ENCODE measurements at places on chromosomes 16 and 17. TPM values are rescaled to one million over a fixed set of nuclear protein-coding genes. Genes with fewer than 3 reads are reported as not detected.

DNA sequence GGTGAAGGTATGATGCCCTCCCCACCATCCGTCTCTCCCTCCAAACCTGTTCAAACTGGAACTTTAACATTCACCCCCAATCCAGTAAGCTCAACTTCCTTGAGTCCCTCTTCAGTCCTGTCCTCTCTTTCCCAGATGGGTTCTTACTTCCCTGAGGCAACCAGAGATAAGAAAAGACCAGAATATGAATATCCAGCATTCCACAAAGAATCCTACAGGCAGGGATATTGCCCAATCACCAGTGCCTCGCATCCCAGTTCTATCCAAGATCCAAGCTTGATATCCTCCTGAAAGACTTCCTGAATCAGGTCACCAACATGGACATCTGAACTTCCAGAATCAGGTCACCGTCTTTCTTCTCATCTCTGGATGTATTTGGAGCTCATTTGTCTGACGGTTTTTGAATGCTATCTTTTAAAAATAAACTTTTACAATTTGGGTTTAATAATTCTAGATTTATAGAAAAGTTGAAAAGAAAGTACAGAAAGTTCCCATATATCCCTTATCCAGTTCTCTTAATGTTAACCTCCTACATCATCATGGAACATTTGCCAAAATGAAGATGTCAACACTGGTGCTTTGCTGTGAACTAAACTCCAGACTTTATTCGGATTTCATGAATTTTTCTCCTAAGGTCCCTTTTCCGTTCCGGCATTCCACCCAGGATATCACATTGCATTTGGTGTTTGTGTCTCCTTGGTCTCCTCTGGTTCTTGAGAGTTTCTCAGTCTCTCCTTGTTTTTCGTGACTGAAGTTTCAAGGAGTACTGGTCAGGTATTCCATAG is 13.7 kb upstream of the COL1A1 start:
- no peaks in the 10 kb centered on the region for H3K36me3 ChIP-seq
- no peak overlapping the region for H3K27ac ChIP-seq
- H3K4me1 ChIP-seq = peaks cover 9% of the 10 kb centered on the region
- H3K27me3 ChIP-seq = peaks cover 6% of the 10 kb centered on the region

GRCh38 chr16:66388350-66389139 is 22.1 kb downstream of the CDH5 start:
- H3K4me1 ChIP-seq = no peaks in the 10 kb centered on the region
- no peak overlapping the region for H3K4me3 ChIP-seq
- no peak overlapping the region for H3K27ac ChIP-seq
- H3K36me3 ChIP-seq = no peaks in the 10 kb centered on the region
- DNase-seq = no peak

- DNase-seq = no peak
- H3K27me3 ChIP-seq = no peaks in the 10 kb centered on the region
- peak overlapping the region; percentile 92 for H3K27ac ChIP-seq
- no peaks in the 10 kb centered on the region for H3K36me3 ChIP-seq
- peaks cover 88% of the 10 kb centered on the region for H3K4me1 ChIP-seq
- peak overlapping the region; percentile 31 for H3K4me3 ChIP-seq
Measured at GRCh38 chr16:89420204-89420603, 70.2 kb downstream of the ANKRD11 start.

- no peak for DNase-seq
- no peak within 1 kb of the TSS for H3K27ac ChIP-seq
- no peak within 1 kb of the TSS for H3K4me3 ChIP-seq
- H3K4me1 ChIP-seq = no peaks in the 10 kb centered on the region
Measured at GRCh38 chr16:21150375-21151001, at the start of gene DNAH3. DNAH3 (minus strand) TSS chr16:21150846; CDS start chr16:21150319, 527 bp downstream.

DNA sequence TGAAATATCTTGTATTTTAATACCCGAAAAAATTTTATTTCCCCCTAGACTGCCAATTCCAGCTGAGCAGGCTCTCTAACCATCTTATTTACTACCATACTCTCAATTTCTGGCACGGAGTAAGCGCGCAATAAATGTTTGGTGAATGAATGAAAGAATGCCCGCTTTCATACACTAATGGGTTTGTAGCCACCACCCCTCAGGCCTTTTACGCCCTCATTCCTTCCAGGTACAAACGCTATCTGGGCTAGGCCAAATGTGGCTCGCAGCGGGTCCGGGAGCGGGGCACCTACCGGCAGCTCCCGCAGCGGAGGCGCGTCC is 536 bp upstream of the PLD2 start:
- peak overlapping the region; percentile 71 for H3K4me3 ChIP-seq
- H3K4me1 ChIP-seq = peaks cover 7% of the 10 kb centered on the region
- DNase-seq = no peak
- no peaks in the 10 kb centered on the region for H3K36me3 ChIP-seq
- H3K27me3 ChIP-seq = no peaks in the 10 kb centered on the region

DNA sequence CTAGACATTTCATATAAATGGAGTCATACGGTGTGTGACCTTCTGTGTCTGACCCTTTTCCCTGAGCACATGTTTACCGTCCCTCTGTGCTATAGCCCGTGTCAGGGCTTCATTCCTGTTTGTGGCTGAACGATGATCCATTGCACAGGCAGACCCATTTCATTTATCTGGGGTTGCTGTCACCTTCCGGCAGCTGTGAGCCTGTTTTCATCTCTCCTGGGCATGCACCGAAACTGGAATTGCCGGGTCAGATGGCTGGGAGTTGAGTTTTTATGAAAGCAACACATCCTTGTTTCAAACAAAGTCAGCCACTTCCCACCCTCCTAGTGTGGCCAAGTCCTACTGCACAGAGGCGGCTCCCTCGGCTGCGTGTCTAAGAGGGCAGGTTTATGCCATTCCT is 25.5 kb downstream of the BAIAP2 start:
- no peak overlapping the region for H3K4me3 ChIP-seq
- DNase-seq = no peak
- no peaks in the 10 kb centered on the region for H3K27me3 ChIP-seq
- H3K27ac ChIP-seq = no peak overlapping the region
- H3K4me1 ChIP-seq = peaks cover 2% of the 10 kb centered on the region
- H3K36me3 ChIP-seq = peaks cover 2% of the 10 kb centered on the region

- DNase-seq = no peak
- H3K27me3 ChIP-seq = peaks cover 8% of the 10 kb centered on the region
- H3K4me3 ChIP-seq = no peak overlapping the region
- no peak overlapping the region for H3K27ac ChIP-seq
- no peaks in the 10 kb centered on the region for H3K36me3 ChIP-seq
Measured at GRCh38 chr17:14921936-14922335, 343.2 kb downstream of the PMP22 start.

GRCh38 chr17:82060614-82061013 is 5.0 kb downstream of the DUS1L start:
- no peak for DNase-seq
- no peaks in the 10 kb centered on the region for H3K27me3 ChIP-seq
- H3K4me1 ChIP-seq = peaks cover 4% of the 10 kb centered on the region
- no peak overlapping the region for H3K27ac ChIP-seq

DNA sequence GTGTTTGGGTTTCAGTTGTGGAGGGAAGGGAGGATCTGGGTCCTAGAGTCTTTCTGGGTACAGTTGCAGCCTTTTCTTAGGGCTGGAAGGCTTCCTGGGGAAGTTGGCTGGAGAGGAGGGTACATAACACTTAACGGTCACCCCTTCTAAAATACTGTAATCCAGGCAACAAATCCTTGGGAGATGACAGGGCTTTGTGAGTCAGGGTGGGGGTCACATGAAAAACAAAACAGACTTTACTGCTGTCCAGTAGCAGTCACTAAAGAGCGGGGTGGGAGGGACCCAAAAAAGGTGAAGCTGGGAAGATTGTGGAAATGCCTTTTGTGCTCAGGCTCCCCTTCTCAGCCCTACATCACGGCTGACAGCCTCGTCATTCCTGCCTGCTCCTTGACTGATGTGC is 6.3 kb downstream of the SAP30BP start:
- no peak overlapping the region for H3K4me3 ChIP-seq
- peaks cover 5% of the 10 kb centered on the region for H3K36me3 ChIP-seq
- no peak overlapping the region for H3K27ac ChIP-seq

STAT5A gene
- total RNA-seq = 122 TPM

CNTNAP4 gene
- total RNA-seq = not detected

HASPIN gene
- 0.57 TPM for total RNA-seq

NPIPA8 gene
- 37.5 TPM for total RNA-seq

TLCD3B gene
- not detected for total RNA-seq

ZNF287 gene
- 21.6 TPM for total RNA-seq

Data from naive thymus-derived CD8-positive, alpha-beta T cell (primary cell).